ENCODE measurements at places on chromosomes 4 and X.
A peak's percentile ranks its signal among the peaks of the same experiment; 100 is the strongest.

- DNase-seq = no peak
Measured at GRCh38 chrX:132837967-132838366, 120.5 kb downstream of the HS6ST2 start.

- no peak for DNase-seq
Measured at GRCh38 chrX:19865567-19866363, 21.6 kb downstream of the SH3KBP1 start.

DNA sequence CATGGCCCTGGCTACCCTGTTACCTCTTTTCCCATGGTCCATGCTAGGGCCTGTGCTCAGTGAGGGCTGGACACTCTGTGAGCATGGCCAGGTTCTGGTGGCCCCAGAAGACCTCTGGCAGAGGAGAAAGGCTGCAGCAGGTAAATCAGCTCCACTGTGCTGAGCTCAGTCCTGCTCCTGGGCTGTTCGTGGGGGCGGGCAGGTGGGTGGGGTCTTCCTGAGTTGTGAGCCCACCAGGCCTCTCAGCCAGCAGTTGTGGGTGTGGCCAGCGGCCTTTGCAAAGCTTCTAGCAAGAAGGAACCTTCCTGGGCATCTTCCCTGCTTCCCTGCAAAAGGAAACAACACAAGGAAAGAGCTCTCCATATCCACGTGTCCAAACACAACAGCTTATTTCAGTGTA lies 85.3 kb upstream of the STX18 start:
- DNase-seq = no peak

GRCh38 chr4:26524011-26524410 lies 33.7 kb upstream of the CCKAR start:
- no peak for DNase-seq

- no peak for DNase-seq
Measured at GRCh38 chr4:113636438-113636818, 125.1 kb downstream of the CAMK2D start.

DNA sequence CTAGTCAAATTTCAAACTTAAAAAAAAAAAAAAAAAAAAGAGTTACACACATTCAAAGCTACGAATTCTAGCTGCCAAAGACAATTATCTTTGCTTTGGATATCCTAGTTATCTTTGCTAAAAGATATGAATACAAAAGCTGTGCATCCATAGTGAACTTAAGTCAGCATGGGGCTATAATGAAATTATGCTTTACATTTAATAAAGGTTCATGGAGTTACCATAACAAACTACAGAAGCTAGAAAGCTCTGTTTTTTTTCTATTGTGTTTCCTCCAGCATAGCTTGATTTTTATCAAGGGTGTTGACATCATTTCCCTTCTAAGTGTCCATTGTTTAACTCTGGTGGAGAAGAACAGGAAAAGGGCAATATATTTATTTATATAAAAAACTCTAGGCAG lies 234.1 kb downstream of the ANKRD50 start:
- DNase-seq = no peak

GRCh38 chr4:114649908-114650307 lies 51.3 kb downstream of the UGT8 start:
- DNase-seq = no peak

DNA sequence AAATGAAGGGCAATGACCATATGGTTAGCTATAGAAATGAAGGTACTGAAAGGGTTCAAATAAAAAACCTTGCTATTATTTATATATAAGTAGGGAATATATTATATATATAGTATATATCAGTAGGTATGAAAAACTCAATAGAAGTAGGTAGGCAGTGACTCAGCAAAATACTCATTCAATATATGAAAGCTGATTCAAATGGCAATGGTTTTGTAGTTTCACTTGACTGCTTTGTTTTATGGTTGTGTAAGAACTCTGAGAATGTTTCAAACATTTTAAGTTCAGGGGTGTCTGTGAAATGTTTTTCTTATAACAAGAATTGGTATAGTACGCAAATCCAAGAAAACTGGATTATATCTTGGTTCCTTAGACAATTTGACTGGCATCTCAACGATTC lies 4.1 kb downstream of the ZNF280C start:
- no peak for DNase-seq

DNA sequence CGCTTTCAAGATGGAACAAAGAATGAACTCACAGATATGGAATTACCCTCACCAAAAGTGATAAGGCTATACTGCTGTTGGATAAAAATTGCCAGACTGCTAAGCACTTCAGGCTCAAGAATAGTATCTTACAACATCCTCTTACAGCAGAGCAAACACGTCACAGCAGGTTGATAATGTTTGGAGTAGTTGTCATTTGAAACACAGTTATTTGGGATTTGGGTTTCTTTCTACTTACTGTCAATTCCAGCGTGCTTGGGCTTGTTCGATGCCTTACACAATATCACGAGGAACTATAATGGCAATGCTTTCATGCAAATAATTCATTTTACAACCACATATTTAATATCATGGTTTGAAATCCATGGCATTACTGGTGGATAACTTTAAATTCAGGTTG lies 1223.7 kb upstream of the AGA start:
- no peak for DNase-seq

DNA sequence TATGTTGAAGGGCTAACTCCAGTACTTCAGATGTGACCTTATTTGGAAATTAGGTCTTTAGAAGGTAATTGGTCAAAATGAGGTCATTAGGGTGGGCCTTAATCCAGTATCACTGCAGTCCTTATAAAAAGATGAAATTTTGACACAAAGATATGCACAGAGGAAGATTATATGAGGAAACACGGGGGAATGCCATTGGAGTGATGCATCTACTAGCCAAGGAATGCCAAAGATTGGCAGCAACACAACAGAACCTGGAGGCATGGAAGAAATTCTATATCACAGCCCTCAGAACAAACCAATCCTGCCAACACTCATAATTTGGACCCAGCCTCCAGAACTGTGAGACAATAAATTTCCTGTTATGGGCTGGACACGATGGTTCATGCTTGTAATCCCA lies 17.6 kb downstream of the TRIM61 start:
- DNase-seq = peak; percentile 72

DNA sequence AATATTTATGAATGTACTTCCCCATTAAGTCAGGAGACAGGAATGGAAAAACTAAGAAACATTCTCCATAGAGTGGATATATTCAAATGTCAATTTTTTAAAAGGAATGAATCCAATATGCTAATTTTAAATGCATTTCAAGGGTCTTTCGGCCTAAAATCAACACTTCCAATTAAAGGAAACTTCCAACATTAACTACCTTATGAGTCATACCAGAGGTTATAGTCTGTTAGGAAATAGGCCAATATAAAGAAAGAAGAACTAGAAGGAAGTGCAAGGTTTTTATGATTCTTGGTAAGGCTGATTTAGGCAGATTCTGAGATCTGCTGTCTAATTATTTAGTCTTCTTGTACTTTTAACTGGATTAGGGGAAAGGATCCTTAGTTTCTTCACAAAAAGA lies 260.1 kb upstream of the EDNRA start:
- no peak for DNase-seq

DNA sequence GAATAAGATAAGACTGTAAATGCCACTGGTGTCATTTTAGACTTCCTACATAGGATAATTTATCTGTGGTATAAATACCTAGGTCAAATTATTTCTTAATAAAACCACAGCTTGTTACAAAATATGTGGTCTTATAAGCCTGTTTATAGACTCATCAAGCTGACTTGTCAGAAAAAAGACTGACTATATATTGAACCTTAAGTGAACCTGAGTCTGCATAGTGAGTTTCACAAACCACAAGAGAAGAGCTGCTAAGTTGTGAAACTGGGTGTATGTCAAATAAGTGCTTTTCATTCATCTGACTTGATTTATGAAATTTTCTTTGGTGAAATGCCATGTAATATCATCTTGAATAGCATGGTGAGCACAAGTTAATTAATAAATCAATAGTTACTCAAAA lies 48.4 kb upstream of the TMPRSS11A start:
- DNase-seq = no peak

- no peak for DNase-seq
Measured at GRCh38 chrX:11064851-11065600, 46.1 kb upstream of the HCCS start.

GRCh38 chr4:128416921-128417320 lies 129.3 kb upstream of the PGRMC2 start:
- DNase-seq = no peak
